Cortex of kidney (tissue), 1 donor: ENCODE measurements at places on chromosomes 11 and 22.

DNA sequence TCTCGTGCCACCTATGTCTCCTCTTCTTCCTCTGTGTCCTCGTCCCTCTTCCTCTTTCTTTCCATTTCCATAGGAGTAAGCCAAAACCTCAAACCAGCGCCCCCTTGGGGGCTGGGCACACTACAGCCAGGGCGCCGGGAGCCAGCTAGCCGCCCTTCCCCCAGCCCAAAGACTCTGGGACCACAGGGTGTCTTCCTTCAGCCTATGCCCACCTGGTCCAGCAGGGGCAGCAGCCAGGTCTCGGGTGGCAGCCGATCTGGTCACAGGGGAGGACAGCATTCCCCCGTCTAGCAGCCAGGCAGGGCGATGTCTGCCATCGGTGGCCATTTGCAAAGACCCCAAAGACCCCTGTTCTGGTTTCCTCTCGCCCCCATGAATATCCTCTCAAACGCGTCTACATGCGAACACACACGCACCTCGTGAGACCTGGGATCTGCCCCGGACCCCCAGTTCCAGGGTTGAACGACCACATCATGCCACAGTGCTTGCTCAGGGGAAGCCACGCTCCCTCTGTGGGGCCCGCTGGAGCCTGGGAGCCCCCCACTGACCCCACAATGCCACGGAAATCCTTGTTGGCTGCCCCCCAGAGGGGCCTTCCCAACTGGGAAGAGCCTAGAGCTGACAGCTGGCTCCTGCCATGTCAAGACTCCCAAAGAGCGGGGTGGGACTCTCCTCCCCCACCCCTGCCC is 546.0 kb upstream of the CCDC179 start:
- no peak for DNase-seq

GRCh38 chr11:86255896-86256295 is 11.3 kb downstream of the EED start:
- no peak for DNase-seq

DNA sequence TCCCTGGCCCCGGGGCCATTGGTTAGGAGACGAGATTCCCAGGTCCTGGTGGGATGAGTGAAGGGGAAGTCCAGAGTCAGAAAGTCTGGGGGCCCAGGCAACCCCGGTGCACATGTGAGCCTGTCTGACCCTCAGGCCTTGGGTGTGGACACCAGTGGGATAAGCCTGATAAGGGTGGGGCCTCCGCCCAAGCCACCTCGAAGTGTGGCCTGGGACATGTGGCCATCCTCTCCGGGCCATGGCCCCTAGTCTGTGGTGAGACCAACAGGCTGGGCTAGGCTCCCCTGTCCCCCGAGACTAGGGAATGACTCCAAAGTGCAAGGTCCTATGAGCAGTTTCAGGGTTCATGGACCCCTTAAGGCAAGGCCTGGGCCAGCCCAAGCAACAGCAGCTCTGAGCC is 6.3 kb downstream of the CABP7 start:
- DNase-seq, result no peak

GRCh38 chr22:29149841-29150555 is 55.7 kb upstream of the EMID1 start:
- DNase-seq, result no peak

DNA sequence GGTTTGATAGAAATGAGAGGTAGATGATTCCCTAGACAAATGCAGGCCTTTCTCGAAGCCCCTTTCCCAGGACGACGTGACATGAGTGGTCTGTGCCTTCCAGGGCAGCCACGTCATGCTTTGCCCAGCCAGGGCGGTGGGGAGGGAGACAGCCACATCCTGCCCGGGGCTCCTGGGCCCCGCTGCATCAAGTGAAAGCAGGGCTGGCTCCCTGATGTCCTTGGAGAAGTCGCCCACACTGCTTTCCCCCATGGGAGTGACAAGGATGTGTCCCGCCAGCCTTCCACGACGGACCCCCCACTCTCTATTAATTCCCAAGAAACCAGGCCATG is 13.2 kb downstream of the PPARA start:
- DNase-seq, result no peak

DNA sequence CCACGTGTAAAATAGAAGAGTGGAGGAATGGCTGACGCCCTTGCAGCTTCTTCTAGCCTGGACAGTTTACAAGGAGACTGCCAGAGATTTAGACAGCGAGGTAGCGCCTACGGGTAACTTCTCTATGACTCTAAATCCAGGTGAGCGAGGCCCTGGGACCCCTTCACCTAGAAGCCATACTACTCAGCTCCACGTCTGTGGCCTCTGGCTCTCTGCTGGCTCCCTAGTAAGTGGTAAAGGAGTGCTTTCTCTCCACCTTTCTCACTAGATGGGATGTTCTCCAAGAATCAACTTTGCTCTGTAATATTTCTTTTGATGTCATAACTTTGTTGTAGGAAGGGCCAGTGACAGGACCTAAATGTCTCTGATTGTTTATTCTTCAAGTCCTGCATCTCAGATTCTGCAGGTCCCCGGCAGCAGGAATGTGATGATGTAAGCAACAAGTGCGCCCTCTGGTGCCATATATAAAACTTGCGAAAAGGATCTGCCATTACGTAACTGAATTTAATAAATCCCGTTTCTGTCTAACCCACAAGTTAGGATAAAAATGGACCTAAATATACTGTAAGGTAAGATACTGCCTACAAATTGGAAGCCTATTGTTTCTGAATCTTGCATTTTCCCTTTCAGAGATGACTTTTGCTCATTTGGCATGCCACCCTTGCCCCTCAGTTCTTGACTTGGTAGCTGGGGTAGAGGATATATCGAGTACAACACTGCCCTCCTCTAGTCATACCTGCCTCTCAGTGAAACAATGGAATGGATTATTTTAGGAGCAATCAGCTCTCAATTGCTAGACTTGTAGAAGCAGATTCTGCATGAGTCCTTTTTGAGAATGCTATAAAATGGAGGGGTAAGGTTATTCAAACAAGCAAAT is 11.0 kb upstream of the PTPN5 start:
- no peak for DNase-seq

DNA sequence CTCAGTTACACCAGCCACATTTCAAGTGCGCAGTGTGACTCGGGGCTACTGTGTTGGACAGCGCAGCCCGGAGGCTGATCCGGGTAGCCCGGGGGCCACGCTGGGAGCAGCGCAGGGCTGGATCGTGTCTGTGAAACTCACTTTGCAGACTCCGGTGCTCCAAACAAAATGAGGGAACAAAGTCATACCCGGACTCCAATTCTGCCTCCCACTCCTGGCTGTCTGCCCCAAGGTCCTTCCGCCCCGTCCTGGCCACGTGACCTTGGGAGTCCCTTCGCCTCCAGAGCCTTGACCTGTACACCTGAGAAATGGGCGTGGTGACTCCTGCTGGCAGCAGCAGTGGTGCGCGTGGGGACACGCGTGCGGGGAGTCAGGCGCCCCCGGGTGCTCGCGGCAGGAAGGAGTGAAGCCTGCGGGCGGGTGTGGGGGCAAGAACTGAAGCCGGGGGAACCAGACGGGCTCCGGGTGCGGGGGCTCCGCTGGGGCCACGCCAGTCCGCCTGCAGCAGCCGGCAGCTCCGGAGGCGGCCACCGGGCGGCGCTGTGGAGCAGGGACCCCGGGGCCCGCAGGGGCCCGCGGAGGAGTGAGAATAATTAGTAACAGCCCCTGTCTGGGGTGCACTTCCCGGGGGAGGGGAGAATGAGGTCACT is 42.4 kb downstream of the KCNJ4 start:
- DNase-seq, result no peak

DNA sequence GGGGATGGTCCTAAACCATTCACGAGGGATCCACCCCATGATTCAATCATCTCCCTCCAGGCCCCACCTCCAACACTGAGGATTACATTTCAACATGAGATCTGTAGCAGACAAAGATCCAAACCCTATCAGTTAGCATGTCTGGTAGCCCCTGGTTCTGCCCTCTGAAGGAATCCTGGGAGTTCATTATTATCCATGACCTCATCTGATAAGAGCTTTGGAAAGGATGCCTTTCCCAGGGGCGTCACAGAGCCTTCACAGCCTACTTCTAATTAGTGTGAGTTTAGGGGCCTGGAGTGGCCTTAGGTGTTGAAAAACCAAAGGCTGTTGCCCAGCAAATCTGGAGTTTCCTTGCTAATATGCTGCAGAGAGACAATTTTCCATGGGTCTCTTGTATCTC is 8.6 kb upstream of the EIF3M start:
- no peak for DNase-seq

DNA sequence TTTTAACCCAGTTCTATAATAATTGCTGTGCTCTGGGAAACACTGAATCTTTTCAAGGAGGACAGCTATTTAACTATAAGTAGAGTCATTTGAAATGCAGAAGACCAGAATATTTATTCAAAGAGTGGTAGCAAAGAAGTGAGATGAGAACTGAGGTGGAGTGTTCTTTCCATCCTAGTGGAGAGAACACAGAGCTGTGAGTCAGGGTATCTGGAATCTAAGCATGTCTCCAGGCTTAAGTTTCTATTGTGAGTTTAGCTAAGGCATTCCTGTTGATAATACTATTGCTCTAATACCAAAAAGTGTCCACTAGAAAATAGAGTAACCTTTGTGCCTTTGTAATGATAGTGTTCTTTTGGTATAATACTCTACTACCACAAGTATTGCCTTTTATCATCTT is 32.4 kb downstream of the JAM3 start:
- DNase-seq, result no peak

GRCh38 chr22:39309881-39310714 is 9.3 kb downstream of the RPL3 start:
- no peak for DNase-seq

GRCh38 chr11:6333095-6333494 is 12.8 kb upstream of the CAVIN3 start:
- DNase-seq, result no peak

- no peak for DNase-seq
These were observed 6.0 kb downstream of the SSTR3 start for GRCh38 chr22:37206118-37206840.

- DNase-seq, result no peak
These were observed 29.4 kb upstream of the TMEM86A start for GRCh38 chr11:18669219-18669596.

GRCh38 chr11:123694551-123694950 is 40.1 kb upstream of the SCN3B start:
- no peak for DNase-seq

DNA sequence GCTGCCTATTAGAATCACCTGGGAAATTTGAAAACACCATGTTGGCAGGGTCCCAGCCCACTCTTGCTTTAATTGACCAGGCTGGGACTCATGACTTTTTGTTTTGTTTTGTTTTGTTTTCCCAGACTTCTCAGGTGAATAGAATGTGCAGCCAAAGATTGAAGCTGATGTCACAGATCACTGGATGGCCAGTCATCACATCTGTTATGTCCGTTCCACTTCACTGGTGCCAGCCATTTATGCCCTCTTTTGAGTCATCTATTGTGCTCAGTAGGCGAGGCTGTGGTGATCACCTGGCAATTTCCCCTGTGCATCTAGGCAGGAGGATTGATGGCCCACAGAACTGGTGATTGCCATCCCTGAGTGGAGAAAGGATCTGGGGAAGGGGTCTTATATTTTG is 297.3 kb downstream of the INSC start:
- DNase-seq, result no peak

DNA sequence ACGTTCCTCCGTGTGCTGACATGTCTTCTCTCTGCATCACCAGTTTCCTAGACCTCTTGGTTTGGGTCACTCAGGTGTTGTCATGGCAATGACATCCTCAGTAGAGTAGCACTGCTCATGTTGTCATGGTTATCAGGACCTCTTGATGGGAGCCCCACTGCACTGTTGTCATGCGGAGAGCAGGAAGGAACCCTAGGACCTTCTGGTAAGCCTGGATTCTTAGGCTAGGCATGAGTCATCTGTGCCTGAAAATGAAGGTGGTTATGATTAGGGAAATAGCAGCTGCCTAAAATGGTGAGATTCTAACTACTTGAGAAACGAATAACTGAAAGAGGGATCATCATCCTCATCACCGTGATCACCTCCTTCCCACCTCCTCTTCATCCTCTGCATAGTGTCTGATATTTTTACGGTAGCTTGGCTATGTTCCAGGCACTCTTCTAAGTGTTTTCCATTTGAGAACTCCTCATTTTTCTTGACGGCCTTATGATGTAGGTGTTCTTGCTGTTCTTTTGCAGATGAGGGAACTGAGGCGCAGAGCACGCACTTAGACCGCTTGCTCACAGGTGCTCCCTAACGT is 858.4 kb downstream of the NTM start:
- no peak for DNase-seq
